ENCODE measurements at places on chromosomes 7 and 10.

GRCh38 chr7:130425796-130426195 is 15.0 kb downstream of the CEP41 start:
- DNase-seq = no peak

- DNase-seq = peak; percentile 54
Observed at GRCh38 chr10:49082766-49083165, 32.6 kb downstream of the VSTM4 start.

DNA sequence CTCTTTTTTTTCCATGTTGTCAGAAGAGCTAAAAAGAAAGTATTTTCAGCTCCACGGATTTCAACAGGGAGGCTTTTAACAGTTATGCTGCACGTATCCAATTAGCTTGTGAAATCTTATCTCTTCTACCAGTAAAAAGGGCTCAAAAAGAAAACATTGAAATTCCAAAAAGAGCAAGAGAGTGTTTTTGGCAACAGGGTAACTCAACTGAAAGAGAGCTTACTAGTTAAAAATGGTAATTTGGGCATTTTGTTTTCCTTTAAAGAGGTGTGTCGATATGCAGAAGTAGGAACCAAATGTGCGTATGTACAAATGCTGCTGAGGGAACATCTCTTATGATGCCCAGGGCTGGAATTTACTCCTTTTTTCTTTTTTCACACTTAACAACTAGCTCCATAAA is 292.8 kb downstream of the PRKG1 start:
- DNase-seq = no peak

DNA sequence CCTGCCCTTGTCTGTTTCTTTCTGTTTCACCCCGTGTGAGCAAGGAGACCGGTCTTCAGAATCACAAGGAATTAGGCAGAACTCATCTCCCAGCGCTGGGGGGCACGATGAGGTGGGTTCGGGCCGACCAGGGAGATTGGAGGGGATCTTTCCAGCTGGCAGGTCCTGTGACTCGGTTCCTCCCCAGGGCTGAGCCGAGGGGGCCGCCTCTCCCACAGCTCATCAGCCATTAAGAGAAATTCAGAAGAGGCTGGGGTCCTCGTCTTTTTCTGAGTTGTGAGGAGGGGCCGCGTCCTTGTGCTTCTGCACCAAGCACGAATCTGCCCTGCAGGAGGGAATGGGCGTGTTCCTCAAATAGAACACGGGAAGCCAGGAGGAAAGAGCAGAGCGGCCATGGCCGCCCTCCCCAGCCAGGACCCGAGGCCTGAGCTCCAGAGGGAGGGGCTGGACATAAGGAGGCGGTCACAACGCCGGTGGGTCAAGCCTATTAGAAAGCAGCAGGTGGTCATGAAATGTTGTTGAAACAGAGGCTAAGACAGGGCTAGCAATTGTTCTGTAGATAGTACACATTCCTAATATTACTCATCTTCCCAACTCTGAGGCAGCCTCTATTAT is 125.3 kb downstream of the ADARB2 start:
- no peak for DNase-seq

DNA sequence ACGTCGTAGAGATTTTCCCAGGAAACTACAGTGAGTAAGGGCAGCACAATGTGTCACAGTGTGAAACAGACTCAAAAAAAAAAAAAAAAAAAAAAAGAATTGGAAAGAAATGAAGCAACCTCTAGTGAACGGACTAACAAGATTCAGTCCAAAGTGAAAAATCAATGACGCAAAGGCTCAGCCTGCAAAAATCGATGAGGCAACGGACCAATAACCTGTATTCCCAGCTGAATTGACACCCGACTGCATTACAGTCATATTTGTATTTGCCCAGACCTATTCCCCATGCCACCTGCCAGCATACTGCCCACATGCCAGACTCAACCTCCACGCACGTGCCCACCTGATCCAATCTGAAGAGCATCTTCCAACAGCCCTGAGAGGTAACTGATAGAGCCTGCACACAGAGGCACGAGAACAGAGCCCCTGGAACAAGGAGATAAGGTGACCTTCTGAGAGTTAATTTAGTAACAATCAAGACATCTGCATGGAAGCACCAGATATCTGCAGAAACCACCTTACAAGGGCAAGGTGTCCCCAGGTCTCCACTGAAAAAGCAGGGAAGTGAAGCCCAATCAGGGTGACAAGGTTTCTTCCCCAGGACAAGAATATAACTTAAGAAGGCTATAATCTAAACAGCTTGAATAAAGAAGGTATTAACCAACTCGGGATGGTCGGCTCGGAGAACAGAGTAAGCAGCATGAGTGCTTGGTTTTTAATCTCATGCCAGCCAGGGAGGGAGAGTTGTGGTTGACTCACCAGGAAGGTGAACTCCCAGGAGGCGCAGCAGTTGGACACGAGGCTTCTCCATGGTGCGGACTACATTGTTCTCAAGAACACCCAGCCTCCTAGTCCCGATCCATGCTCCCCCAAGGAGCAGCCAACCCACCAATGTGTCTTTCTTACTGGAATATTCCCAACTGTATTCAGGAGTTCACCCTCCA is 48.5 kb downstream of the PLXNA4 start:
- DNase-seq = no peak

DNA sequence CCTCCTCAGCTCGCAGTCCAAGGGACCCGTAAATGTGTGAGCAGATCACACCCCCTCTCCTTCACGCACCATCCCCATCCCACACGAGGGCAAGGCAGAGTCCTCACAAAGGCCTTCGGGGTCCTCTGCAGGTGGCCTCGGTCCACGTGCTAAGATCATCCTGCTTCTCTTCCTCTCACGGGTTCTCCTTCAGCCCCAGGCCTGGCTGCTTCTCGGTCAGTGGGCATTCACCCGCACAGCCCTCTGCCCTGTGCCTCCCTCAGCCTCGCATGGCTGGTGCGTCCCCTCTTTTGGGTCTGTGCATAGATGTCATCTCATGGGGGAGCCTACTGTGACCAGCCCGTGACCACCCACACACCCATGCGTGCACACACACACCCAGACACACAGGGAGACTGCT is 17.3 kb upstream of the FOXL3 start:
- no peak for DNase-seq
